ENCODE measurements at places on chromosomes 16 and 17.

DNA sequence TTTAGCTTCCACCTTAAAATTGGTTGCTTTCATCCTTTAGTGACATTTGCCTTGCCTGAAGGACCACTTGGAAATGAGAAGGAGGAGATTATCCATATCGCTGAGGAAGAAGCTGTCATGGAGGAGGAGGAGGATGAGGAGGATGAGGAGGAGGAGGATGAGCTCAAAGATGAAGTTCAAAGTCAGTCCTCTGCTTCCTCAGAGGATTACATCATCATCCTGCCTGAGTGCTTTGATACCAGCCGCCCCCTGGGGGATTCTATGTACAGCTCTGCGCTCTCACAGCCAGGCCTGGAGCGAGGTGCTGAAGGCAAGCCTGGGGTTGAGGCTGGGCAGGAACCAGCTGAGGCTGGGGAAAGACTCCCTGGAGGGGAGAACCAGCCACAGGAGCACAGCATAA, 11.5 kb upstream of the TMEM106A start:
- DNase-seq: no peak

GRCh38 chr17:35898283-35899070, 18.3 kb upstream of the CCL5 start:
- DNase-seq: no peak

DNA sequence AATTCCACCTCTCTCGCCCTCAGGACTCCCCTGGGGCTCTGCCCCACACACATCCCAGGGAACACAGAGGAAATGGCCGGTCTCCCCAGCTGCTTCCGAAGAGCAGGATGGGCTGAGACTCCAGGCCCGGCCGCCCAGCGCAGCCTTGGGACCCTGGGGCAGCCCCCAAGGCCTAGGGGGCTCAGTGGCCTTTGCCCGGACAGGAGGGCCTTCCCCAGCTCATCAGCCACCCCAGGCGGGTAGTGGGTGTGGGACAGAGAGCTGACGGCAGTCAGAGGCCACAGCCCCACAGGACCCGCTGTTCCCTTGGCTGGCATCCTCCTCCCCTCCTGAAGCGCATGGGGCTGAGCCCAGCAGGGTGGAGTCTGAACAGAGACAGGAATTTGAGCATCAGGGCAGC, 6.2 kb upstream of the CBFA2T3 start:
- no peak for DNase-seq

DNA sequence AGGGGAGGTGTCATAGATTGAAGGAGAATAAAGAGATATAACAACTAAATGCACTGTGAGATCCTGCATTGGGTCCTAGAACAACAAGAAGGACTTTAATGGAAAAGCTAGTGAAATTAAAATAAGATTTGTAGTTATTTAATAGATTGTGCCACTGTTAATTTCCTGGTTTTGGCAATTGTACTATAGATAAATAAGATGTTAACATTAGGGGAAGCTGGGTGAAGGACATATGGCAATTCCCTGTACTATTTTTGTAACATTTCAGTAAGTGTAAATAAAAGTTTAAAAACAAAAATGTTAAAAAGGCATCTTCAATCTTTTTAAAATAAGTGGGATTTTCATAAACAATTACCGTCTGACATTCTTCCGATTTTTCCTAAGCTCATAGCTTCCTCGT, 258.4 kb upstream of the AXIN2 start:
- no peak for DNase-seq

DNA sequence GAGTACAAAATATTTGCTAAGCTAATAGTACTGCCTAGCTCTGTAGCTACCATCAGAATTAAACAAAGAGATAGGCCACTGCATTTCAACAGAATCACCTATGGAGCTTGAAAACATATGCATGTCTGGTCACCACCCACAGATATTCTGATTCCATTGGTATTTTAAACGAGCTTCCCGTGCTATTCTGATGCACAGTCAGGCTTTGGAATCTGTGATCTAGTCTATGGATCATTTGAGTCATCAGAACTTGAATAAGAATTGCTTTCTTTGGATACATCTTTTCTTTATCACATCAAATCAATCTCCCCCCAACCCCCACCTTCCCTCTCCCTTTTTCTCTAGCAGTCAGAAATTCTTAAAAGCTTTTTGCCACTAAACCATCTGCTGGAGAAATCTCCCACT, 124.7 kb downstream of the NPIPB5 start:
- DNase-seq: no peak

GRCh38 chr16:55914383-55914782, 39.2 kb upstream of the CES5A start:
- DNase-seq: no peak

DNA sequence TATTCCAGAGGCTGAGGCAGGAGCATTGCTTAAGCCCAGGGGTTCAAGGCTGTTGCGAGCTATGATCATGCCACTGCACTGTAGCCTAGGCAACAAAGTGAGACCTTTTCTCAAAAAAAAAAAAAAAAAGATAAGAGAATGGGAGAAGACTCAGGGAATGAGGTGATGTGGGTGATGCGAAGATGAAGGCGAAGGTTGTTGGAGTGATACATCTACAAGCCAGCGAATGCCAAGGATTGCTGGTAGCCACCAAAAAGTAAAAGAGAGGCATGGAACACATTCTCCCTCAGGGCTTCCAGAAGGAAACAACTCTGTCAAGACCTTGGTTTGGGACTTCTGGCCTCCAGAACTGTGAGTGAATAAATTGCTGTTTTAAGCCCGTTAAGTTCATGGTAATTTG, 26.0 kb upstream of the CNEP1R1 start:
- DNase-seq: no peak

DNA sequence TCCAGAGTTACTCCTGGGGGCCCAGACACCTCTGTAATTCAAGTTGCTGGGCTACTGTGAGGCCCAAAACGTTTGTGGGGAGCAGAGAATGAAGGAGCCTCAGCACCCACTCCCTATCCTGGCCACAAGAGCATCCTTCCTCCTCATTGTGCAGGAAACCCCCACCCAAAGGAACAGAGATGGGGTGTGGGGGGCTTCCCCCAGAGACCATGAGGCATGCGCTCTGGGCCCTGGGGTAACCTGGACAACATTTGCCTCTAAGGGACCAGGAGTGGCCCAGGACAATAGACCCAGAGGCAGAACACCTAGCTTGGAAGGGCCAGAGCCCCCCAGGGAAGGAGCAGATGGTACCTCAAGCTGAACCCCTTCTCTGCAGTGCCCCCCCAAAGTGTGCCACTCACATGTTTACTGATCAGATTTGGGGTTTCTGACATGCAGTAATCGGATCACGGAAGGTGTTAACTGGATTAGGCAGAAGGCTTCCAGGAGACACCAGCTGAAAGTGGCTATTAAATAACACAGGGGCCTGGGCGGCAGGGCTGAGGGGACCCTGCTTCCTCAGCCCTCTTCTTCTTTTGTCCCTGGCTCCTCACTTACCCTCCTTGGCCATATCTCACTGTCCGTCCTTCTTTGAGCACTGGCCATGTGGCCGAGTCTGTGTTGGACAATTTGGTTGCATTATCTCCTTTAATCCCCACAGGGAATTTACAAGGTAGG, 50.8 kb downstream of the SDK2 start:
- DNase-seq: no peak

DNA sequence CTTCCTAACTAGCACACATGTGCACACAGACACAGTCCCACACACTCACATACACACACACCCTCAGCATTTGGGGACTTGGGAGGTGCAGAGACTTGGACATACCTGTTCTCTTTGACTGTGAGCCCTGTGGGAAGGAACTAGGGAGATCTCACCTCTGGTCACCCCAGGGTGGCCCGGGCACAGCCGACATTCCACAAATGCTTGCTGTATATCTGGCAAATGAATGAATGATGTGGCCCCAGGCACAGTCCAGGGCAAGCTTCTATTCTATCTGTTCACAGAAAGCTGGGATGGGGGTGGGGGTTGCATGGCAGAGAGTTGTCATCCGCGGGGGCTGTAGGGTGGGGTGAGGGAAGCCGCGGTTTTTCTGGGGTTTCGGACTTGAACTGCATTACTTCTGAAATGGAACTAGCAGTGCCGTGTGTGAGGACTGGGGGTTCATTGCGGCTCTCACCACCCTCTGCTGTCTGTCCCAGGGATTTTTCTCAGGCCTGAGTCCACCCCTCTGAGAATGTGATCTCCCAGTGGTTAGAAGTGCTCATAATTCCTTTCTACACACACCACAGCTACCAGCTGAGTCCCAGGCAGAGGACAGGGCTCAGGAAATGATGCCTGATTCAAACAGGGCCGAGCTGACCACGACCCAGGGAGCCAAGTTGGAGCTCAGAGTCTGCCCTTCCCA, 3.3 kb upstream of the RIPOR1 start:
- no peak for DNase-seq

GRCh38 chr17:36602030-36602748, 806 bp downstream of the MRM1 start:
- DNase-seq: no peak

GRCh38 chr17:82788206-82789001, 36.5 kb downstream of the TBCD start:
- no peak for DNase-seq

DNA sequence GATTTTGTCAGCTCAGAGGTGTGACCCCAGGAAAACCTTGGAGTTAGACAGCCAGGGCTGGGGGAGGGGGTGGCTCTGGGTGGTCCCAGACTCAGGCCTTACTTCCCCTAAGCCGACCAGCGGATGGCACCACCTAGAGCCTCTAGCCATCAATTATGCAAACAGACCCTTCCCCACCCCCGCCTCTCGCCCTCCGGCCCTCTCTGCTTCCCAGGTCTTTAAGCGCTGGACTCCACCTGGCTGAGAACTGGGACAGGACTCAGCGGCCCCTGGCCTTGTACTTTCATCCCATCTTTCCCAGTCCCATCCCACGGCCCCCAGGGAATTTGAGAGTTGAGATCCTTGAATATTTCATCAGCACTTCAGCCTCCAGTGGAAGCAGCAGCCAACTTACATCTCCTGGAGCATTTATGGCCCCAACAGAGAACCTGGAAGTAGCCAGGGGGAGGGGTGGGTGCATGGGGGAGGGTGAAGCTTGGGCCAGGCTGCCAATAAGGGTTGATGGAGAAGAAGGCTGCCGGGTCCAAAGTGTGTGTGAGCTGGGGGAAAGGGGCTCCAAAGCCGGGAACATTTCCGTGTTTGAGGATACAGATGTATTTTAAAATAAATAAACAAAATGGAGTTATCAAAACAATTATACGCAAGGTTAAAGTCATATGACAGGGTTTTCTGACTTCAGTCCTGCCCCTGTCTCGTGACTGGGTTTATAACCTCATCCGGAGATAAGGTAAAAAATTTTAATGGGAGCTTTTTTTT, 7.5 kb upstream of the JUP start:
- DNase-seq: no peak

DNA sequence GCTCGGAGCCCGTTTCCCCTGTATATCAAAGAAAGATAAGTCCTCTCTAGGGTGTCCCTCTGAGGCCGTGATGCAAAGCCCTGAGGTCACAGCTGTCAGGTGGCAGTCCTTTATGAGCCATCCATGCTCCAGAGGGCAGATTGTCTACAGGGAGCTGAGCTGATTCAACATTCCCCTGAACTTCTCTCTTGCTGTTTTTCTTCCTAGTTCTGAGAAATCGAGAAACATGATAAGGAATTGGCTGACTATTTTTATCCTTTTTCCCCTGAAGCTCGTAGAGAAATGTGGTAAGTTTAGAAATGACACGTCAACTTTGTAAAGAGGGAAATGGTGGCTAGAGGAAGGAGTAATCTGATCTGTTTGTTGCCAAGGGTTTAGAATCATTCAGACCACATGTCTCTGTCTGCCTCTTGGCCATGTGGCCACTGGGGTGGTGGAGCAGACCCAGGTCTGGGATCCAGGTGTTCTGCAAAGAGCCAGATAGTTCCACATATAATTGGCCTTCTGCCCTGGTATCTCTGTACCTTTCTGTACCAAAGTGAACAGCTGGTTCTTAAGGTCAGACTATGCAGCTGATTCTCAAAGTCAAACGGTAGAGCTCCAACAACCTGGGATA, 3.5 kb downstream of the CTNS start:
- DNase-seq: peak; percentile 47

- DNase-seq: no peak
Observed at GRCh38 chr16:84948851-84949610, 62.3 kb downstream of the ZDHHC7 start.

GRCh38 chr17:16294560-16294959, 58.7 kb downstream of the CENPV start:
- no peak for DNase-seq

- no peak for DNase-seq
Observed at GRCh38 chr16:1290860-1291575, 18.4 kb upstream of the UBE2I start.

- no peak for DNase-seq
Observed at GRCh38 chr17:60398227-60398959, 6.5 kb upstream of the USP32 start.

- peak; percentile 64 for DNase-seq
Observed at GRCh38 chr17:5785867-5786509, 201.7 kb upstream of the NLRP1 start.

DNA sequence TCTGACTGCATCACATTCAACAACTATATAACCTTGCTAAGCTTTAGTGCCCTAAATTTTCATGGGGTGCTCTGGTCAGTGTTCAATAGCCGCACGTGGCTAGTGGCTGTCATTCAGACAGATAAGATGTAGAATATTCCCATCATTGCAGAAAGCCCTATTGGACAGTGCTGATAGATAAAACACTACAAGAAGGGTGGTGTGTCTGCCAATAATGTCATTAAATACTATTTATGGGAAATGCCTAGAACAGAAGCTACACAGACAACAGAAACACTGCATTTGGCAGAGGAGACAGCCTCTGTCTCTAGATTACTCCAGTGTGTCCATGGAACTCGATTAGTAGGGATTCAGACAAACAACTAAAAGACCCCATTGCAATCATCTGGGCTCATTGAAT, 28.4 kb upstream of the PMP22 start:
- DNase-seq: no peak

DNA sequence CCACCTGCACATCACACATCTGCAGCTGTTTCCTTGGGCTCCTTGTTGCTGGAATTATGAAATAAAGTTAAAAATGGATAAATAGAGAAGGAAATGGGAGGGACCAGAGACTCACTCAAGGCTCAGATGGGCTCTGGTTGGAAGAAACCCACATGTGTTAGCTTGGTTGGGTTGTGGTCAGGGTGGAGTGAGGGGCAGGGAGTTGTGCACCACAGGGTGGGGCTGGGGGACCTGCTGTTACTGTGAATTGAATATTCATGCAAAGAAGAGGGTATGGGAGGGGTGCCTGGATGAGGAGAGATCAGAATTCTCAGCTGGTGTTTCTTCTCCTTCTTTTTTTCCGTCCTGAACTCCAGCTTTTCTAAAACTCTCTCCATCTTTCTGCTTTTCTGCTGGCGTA, 320.7 kb downstream of the MAP2K4 start:
- DNase-seq: no peak

GRCh38 chr16:52078716-52079655, 468.0 kb downstream of the TOX3 start:
- no peak for DNase-seq

GRCh38 chr16:9534759-9535158, 443.3 kb downstream of the HAPSTR1 start:
- no peak for DNase-seq

GRCh38 chr16:56931271-56931891, 561 bp upstream of the HERPUD1 start:
- no peak for DNase-seq

Data from astrocyte of the spinal cord (primary cell).